ENCODE measurements at places on chromosomes 6 and 20. TPM values are rescaled to one million over a fixed set of nuclear protein-coding genes. Genes with fewer than 3 reads are reported as not detected.

GRCh38 chr20:19361790-19362189 lies 149.3 kb downstream of the SLC24A3 start:
- DNase-seq: no peak

GRCh38 chr6:15930207-15930606 lies 198.7 kb upstream of the MYLIP start:
- DNase-seq: no peak

DNA sequence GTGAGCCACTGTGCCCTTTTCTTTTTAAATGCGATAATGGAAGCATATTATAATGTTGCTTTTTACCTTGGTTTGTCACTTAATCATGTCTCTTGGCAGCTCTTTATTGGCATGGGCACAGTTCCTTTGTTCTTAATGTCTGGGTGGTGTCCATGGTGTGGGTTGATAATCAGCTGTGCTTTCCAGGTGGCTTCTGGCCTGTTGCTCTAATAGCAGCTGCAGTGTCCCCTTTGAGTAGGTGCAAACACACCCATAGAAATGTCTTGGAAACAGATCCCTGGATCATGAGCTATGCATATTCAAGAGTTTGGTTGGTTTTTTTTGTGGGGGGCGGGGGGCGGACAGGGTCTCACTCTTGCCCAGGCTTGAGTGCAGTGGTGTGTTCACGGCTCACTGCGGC lies 29.9 kb downstream of the EFCAB8 start:
- DNase-seq: no peak

- no peak for DNase-seq
Measured at GRCh38 chr20:61299104-61299503, 47.0 kb downstream of the CDH4 start.

DNA sequence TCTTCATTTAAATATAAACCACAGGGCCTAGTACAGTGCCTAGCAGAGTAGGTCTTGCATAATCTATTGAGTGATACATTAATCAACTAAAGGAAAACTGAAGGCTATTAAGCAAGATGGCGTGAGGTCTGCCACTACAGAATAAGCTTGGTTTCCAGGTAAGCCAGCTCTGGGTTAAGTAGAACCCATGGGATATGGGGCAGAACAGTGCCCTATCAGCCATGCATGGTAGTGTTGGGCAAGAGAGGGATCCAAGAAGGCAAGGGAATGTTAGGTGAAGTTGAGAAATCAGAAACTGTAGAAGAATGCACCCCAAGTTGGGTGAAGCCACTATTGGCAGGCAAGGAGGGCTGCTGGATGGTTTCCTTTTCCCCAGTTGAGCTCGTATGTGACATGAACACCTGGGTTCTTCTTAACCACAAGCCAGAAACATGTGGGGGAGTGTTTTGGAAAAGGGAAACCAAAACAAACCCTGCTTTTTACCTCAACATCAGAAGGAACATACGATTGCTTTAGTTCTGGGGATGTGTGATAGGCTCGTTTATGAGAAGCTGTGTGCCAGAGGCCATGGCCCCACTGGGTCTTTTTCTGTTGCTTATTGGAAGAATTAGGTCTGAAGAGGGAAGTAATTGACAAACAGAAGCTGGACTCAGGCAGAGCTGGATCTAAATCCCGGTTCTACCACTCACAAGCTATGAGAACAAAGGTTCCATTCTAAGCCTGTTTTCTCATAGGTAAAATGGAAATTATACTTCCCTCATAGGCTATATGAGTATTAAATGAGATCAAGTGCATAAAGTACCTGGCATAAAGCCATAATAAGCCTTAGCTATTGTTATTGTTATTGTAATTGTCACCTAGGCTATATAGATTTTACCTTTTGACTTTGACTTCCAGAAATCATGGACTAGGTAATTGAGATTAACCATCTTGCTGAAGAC lies 33.5 kb downstream of the NEDD9 start:
- DNase-seq: no peak

DNA sequence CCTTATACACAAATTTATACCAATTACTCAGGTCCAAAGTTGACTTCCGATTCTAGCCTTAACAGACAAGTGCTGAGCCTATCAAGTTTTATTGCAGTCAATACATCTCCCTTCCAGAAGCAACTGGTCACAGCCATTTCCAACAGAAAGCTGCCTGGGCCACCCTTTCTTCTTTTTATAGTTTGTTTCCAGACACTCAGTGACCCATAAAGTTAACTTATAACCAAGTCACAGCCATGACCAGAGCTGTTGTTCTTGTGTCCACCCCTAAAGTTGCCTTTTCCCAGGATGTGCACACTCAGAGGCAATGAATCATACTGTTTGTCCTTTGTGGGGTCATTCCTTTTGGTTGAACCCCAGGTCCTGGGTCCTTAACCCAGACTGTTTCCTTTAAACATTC lies 89.9 kb downstream of the CD83 start:
- no peak for DNase-seq

- no peak for DNase-seq
Measured at GRCh38 chr20:19301843-19302242, 89.4 kb downstream of the SLC24A3 start.

DNA sequence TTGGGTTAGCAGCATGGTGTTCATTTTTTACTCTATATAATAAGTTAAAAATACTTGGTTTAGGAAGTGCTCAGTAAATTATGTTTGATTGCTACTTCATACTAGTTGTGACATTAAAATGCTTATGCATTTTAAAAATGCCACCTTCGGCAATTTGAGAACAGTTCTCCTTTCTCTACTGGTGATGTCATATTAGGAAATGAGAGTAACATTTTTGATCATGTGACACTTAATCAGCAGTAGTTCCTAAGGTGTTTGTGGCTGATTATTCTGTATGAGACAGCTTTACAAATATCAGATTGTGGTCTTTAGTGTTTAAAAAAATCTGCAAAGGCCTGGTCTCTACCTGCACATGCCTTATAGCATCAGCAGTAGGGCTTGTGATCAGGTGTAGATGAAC lies 4.4 kb downstream of the GZF1 start:
- DNase-seq: no peak

DNA sequence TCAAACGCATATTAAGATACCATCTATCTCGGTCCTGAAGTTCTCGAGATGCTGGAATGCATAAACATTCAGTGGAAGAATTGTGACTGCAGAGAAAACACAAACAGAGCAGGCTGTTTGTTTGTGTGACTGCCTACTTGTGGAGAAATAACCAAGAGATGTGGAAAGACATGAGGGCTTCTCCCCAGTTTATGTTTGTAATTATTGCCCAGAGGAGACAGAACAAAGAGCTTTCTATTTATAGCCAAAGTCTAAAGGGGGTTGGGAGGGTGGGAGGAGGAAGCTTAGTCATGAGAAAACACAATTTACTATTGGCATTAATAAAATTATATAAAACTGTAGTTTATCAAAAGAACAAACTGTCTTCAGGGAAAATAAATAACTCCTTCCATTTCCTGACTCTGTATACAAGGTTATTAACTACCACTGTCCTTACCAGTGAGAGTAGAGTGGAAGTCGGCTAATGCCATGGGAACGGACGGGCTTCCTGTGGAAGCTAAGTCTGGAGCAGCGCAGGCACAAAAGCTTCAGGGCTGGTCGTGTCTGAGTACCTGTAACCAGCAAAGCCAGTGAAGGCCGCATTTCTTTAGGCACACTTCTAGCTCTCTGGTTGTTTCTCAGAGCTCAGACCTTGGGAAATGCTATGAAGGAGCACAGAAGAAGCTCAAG lies 200.2 kb upstream of the SUPT3H start:
- no peak for DNase-seq

GRCh38 chr6:111520524-111520923 lies 37.5 kb upstream of the REV3L start:
- no peak for DNase-seq

- DNase-seq: peak; percentile 66
Measured at GRCh38 chr20:17610566-17611289, 40.9 kb downstream of the DSTN start.

GRCh38 chr6:5569491-5569890 lies 308.2 kb downstream of the FARS2 start:
- DNase-seq: no peak

- no peak for DNase-seq
Measured at GRCh38 chr20:15332711-15333160, 995.3 kb upstream of the FLRT3 start.

GRCh38 chr20:53510262-53510661 lies 83.4 kb downstream of the ZNF217 start:
- no peak for DNase-seq

DNA sequence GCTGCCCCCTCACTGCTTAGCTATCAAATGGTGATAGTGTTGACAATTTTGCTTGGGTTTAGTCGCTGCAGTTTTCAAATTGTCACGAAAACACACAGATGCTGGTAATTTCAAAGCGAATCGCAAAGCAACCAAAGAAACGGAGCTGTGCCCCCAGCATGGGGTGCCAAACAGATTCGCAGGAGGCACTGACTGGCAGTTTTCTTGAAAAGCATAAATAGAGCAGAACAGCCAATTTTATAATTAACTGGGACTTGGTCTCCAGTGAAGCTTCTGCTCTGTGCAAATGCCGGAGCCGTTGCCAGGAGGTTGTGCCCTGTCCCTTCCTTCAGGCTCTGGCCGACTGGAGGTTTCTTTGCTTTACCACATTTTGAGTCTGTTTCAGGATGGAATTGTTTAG lies 18.8 kb downstream of the ARHGAP40 start:
- no peak for DNase-seq

- no peak for DNase-seq
Measured at GRCh38 chr6:103193413-103193812, 1666.3 kb downstream of the HACE1 start.

GRCh38 chr20:6732851-6733250 lies 34.6 kb upstream of the BMP2 start:
- DNase-seq: no peak

DNA sequence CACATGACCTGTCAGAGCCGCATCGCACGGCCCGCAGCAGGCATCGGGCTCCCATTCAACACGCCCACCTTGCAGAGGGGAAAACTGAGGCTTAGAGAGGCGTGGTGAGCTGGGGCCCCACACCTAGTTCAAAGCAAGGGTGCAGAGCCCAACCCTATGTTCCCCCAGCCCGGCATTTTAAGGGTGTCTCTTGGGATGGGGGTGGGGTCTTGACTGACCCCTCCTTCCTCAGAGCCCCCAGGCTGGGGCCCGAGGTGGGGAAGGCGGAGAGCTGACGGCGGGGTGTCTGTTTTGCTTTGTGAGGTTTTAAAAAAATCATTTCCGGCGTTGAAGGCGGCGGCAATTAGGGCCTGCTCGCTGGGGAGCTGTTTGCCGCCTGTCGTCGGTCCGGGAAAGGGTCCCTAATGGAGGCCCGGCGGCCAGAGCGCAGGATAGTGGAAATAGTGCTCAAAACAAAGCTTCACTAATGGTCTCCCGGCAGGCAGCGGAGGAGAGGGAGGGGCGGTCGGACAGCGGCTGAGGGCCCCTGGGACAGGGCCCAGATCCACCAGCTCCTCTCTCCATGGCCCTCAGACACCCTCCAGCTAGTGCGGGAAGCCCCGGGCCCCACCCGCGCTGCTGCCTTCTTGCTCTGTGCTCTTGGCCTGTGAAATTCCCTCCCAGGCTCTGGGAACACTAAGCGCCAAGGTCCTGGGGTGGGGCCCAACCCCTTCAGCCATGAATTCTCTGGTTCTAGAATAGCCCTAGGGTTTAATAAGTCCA lies 11.9 kb downstream of the VSTM2L start:
- no peak for DNase-seq

DNA sequence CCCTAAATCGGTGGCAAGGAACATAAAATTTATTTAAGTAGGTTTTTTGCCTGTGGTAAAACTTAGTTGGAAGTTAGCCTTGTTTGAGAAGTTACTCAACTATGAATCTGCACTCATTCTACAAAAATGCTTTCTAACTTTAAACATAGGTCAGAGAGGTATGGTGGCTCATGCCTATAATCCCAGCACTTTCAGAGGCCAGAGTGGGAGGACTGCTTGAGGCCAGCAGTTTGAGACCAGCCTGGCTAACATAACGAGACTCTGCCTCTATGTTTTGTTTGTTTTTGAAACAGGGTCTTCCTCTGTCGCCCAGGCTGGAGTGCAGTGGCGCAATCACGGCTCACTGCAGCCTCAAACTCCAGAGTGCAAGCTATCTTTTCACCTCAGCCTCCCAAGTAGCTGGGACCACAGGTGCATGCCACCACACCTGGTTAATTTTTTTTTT lies 16.2 kb downstream of the USP49 start:
- DNase-seq: no peak

DNA sequence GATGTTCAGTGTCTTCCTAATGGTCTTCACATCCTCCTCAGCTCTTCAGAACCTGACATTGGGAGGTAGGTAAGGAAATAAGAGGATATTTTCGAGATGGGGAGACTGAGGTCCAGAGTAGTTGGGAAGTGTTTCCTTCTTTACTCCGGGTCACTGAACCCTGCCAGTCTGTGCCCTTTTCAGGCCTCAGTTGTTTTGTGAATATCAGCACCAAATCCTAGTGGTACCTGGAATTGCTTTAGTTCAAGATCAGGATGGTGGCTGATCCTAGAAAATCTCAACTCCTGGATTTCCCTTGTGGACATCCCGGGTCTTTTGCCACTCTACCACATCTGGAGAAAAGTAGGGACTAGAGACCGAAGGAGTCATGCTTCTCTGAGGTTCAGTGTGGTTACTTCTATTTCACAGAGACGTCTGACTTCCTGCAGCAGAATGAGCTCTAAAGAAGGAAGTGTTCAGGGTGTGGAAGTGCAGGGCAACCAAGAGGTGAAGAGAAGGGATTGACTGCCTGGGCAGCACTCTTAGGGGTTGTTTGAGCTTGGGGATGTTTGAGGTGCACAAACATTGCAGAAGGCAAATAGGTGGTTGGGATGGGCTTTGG lies 995 bp downstream of the STK4 start:
- no peak for DNase-seq

DNA sequence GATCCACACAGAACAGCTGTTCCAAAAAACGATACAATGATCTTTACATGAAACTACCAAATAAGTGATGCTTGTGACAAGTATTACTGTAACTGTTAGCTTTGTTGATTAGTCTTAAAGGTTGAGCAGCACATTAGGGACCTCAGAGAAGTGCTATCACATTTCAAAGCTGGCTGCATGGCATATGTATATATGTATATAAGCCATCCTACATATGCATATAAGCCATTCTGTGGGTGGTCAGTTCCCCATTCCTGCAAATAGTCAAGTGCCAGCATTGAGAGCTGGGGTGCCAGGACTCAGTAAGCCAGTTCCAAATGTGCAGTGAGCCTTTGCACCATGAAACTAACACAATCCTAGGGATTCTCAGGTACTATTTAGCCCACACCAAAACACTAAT lies 296.3 kb downstream of the FOXC1 start:
- no peak for DNase-seq

- no peak for DNase-seq
Measured at GRCh38 chr6:383856-384255, 7.7 kb upstream of the IRF4 start.

The HLA-C gene
- 133 TPM for polyA plus RNA-seq

The HSPA12B gene
- polyA plus RNA-seq: 3.7 TPM

The PTCRA gene
- polyA plus RNA-seq: not detected

The TSHZ2 gene
- polyA plus RNA-seq: 6.8 TPM

The TRAPPC3L gene
- polyA plus RNA-seq: not detected

The GJA10 gene
- not detected for polyA plus RNA-seq

The LRRC73 gene
- polyA plus RNA-seq: 0.31 TPM

The ARMH2 gene
- not detected for polyA plus RNA-seq

The SLC26A8 gene
- 0.15 TPM for polyA plus RNA-seq

The DNAH8 gene
- polyA plus RNA-seq: not detected

The SNAI1 gene
- 3.5 TPM for polyA plus RNA-seq

The DNAJC5 gene
- 23.1 TPM for polyA plus RNA-seq

Measured in stomach (tissue), 19 donors.